DMS 273 treated with DMSO at 0.1 percent for 48 hours (cell line): ENCODE measurements at places on chromosomes 2 and 18.

- no peak for DNase-seq
Measured at GRCh38 chr18:44453505-44453904, 227.2 kb upstream of the SETBP1 start.

DNA sequence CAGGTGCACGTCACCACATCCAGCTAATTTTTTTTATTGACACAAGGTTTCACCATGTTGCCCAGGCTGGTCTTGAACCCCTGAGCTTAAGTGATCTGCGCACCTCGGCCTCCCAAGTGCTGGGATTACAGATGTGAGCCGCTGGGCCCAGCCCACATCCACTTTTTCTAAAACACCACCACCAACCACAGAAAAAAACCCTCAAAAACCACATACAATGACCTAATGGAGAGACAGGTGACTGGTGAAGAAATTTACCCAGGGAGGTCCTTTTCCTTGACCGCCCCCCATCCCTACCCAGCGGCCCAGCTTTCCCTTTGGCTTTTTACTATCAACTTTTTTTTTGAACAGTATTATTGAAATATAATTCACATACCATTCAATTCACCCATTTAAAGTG lies 47.9 kb downstream of the CACNB4 start:
- no peak for DNase-seq

- no peak for DNase-seq
Measured at GRCh38 chr2:134190807-134191203, 63.1 kb upstream of the MGAT5 start.

GRCh38 chr18:25896178-25896780 lies 194.1 kb downstream of the SS18 start:
- DNase-seq, result peak; percentile 13

- DNase-seq, result no peak
Measured at GRCh38 chr18:6878556-6879297, 149.2 kb downstream of the ARHGAP28 start.

- DNase-seq, result no peak
Measured at GRCh38 chr2:66469214-66469902, 34.4 kb downstream of the MEIS1 start.

DNA sequence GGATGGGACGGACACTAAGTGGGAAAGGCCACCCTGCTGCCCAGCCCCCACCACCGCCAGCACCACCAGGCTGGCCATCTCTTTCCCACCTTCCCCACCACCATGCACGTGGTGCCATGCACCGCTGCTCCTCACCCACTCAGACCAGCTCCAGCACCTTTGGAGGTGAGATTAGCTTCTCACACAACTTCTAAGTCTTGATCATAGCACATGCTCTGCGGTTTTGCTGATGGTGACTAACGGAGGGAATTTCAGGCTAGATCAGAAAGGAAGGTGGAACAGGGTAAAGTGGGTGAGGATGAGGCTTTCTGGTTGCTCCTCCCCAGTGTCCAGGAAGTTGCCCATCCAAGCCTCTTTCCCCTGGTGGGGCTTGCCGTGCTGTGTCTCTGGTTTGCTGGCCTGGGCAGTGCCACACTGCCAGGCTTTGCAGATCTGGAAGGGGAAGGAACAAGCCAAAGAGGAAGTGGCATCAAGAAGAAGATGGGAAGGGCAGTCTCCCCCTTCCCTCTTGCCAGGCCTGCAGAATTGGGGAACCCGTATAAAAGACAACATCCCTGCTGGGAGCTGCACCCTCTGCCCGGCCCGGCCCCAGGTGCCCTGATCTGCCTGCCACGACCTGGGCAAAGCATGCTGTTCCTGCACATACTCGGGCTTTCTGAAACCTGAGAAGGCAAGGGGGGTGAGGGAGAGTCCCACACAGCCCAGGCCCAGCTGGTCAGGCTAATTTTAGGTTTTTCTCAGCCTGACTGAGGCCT lies 44.3 kb upstream of the CAB39 start:
- peak; percentile 57 for DNase-seq

- no peak for DNase-seq
Measured at GRCh38 chr18:26083099-26083498, 7.3 kb downstream of the SS18 start.

GRCh38 chr2:168780669-168781071 lies 21.8 kb upstream of the NOSTRIN start:
- no peak for DNase-seq

DNA sequence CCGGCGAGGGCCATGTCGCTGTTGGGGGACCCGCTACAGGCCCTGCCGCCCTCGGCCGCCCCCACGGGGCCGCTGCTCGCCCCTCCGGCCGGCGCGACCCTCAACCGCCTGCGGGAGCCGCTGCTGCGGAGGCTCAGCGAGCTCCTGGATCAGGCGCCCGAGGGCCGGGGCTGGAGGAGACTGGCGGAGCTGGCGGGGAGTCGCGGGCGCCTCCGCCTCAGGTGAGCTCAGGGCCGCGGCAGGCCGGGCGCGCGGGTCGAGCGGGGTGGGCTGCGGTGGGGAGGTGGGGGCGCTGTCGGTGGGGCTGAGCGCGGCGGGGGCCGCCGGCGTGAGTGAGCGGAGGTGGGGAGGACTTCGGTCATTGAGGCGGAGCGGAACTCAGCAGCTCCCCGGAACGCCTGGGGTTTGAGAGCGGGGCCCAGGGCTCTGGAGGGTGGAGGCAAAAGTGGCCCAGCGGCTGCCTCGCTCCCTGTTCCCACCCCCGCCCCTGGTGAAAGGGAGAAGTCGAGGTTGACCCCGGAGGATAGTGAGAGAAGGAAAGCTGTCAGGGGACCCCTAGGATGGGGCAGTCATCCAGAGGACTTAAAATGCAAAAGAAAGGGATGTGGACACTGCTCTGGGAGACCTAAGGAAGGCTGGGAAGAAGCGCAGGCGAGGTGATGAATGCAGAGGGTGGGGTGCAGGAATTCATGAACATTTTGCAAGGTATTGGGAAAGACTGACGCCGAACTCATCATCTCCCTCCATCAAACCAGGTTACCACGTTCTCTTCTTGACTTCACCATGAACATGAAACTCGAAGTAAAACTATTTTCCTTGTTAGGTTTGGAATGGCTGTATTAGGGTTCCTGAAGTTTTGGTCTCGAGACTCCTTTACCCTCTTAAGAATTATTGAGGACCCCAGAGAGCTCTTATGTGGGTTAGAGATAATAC lies 633 bp downstream of the MALT1 start:
- no peak for DNase-seq

DNA sequence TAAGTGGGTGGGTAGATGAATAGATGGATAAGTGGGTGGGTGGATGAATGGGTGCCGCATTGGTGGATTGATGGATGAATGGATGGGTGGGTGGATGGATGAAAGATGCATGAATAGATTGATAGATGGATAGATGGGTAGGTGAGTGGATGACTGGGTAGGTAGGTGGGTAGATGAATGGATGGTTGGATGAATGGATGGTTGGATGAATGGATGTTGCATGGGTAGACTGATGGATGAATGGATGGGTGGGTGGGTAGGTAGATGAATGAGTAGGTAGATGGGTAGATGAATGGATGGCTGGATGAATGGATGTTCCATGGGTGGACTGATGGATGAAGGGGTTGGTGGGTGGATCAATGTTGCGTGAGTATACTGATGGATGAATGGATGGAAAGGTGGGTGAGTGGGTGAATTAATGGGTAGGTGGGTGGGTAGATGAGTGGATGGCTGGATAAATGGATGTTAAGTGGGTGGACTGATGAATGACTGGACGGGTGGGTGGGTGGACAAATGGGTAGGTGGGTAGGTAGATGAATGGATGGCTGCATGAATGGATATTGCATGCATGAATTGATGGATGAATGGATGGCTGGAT lies 30.5 kb downstream of the ANKMY1 start:
- no peak for DNase-seq

DNA sequence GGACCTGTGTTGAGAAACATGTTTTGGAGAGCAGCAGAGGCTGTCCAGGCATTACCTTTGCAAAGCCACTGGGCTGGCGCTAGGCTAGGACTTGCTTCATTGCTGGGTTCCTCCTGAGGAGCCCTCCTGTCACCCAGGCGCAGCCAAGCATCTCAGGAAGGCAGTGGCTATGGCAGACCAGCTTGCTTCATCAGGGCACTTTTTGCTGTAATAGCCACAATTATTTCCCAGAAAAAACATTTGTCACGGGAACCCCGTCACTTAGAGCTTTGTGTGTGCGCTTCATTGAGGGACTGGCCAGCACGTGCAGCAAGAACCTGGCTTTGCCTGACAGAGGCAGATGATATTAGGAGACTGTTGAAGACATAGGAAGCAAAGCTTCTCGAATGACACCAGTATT lies 36.4 kb downstream of the SLC20A1 start:
- no peak for DNase-seq

- peak; percentile 8 for DNase-seq
Measured at GRCh38 chr18:37578886-37579513, 13.4 kb upstream of the CELF4 start.

- DNase-seq, result no peak
Measured at GRCh38 chr2:111688482-111688881, 195.5 kb downstream of the ANAPC1 start.

DNA sequence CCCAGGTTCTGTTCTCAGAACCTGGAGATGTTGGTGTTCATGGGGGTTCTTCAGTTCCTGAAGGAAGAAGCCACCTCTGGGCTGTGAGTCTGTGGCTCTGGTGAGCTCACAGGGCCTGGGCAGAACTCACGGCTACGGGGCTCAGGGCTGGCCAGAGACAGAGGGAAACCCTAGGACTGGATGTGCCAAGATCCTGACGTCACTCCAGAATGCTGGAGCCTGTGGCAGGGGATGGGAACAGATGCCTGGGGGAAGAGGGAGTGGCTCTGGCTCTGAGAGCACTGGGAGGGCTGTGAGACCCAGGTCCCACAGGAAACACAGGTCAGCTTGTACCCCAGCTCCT lies at the start of gene OTOF:
TSS of gene OTOF (minus strand) at position 214 of the 343 bp plus-strand sequence.
- peak; percentile 65 for DNase-seq

GRCh38 chr2:20745924-20746555 lies 76.9 kb downstream of the LDAH start:
- DNase-seq, result no peak

GRCh38 chr2:207444756-207445155 lies 85.0 kb upstream of the CREB1 start:
- no peak for DNase-seq

DNA sequence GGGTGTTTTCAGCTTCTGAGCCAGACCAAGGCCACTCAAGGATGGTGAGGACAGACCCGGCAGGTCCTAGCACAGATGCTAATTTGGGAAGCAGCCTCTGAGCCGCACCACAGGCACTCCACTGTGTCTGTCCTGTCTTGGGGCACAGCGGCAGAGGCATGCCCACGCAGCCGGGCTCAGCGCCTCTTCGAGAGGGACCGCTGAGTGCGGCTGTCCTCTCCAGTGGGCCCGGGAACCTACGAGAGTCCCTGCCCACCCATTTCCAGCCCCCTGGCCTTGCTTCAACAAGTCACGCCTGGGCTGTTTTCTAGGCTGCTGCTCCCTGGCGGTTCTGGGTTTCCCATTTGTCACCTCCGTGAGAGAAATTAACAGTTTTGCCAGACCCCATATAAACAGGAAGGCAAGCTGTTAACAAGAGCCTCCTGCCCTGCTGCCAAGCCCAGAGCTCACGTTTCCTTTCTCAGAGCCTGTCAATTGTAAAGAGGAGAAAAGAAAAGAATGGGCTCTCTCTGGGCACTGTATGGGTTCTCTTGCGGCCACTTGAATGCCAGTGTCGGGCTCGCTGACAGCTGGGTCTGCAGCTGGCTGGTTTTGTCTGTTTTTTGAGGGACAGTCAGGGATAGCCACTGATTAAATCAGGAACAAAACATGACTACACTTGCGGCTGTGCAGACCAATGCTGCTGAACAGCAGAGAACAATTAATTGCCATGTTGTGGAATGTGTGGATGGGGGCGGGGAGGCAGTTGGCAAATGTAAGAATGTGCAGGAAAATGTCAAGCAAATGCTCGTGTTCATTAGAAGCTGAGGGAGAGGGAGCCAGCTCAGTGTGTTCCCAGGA lies 30.6 kb downstream of the TMEM17 start:
- DNase-seq, result no peak

GRCh38 chr2:58959996-58960395 lies 718.9 kb upstream of the FANCL start:
- no peak for DNase-seq

DNA sequence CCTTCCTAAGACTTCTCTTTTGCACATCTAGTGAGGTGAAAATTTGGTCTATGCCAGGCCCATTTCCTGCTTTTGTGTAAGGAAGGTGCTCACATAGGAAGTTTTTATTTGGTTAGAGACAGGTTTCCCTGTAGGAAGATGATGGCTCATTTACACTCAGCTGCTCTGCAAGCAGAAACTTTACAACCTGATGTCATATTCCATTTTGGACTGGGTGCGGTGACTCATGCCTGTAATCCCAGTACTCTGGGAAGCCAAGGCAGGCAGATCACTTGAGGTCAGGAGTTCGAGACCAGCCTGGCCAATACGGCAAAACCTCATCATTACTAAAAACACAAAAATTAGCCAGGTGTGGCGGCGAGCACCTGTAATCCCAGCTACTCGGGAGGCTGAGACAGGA lies 35.8 kb downstream of the CASP10 start:
- DNase-seq, result no peak

DNA sequence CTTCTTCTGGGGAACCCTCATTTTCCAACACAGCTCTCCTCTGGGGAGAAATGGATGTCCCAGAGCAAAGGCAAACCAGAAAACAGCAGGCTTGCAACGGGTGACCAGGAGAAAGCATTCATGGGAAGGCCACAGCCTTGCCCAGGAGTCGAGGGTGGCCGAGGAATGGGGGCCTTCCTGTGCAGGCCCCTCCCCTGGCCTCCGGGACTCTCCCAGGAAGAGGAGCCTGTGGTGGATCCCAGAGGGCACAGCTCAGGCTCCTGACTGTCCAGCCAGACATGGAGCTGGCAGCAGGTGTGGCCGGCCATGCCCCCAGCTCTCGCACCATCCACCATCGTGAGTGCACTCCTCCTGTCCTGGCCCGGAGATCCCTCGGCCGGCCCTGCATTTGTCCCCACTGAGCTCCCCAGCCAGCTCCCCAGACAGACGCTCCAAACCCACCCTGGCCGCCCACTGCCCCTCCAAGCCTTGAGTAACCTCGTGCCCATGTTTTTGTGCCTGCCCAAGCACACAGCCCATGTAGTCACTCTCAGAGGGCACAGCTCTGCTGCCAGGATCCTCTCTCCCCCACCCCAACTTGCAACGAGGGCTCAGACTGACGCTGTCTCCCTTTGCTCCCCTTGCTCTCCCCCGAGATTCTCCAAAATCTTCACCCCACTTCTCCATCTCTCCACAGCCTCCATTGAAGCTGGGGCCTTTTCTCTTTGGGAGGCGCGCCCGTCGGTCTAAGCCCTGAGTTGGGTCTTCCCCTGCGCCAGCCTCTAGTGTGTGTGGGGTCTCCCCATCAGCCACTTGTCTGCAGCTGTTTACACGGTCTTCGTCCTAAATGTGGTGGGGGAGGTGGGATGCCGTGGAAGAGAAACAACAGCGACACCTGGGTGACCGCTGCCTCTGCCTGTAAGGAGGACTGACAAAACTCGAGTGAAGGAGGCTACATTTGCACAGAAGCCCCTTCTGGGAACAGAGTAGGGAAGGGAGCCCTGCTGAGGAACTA lies 9.8 kb downstream of the PRLH start:
- DNase-seq, result no peak

GRCh38 chr2:171173087-171173486 lies 12.4 kb upstream of the TLK1 start:
- DNase-seq, result no peak
